ENCODE measurements at places on chromosomes 1 and 21. TPM values are rescaled to one million over a fixed set of nuclear protein-coding genes. Genes with fewer than 3 reads are reported as not detected.

KLHDC8A gene
- not detected for total RNA-seq

TACSTD2 gene
- 2.4 TPM for total RNA-seq

TRIM67 gene
- total RNA-seq, result under 0.01 TPM

CLCA4 gene
- not detected for total RNA-seq

NHLH2 gene
- total RNA-seq, result not detected

COL8A2 gene
- total RNA-seq, result 38.0 TPM

KIF26B gene
- total RNA-seq, result 74.8 TPM

CYP4X1 gene
- total RNA-seq, result not detected

TBX15 gene
- 62.8 TPM for total RNA-seq

LCE1E gene
- not detected for total RNA-seq

SPATA6 gene
- 10.2 TPM for total RNA-seq

STUM gene
- total RNA-seq, result 4.6 TPM

TMEM81 gene
- total RNA-seq, result 0.73 TPM

TMPRSS2 gene
- total RNA-seq, result not detected

PROX1 gene
- 0.16 TPM for total RNA-seq

FAM110D gene
- total RNA-seq, result not detected

CCDC28B gene
- total RNA-seq, result 10.1 TPM

CSF3R gene
- 0.97 TPM for total RNA-seq

PADI2 gene
- 0.32 TPM for total RNA-seq

CIART gene
- 16.6 TPM for total RNA-seq

SYPL2 gene
- total RNA-seq, result 0.12 TPM

BLZF1 gene
- 36.9 TPM for total RNA-seq

AMY1A gene
- not detected for total RNA-seq

KRTAP19-1 gene
- not detected for total RNA-seq

SLFNL1 gene
- 0.65 TPM for total RNA-seq

CSMD2 gene
- 6.3 TPM for total RNA-seq

SERPINC1 gene
- not detected for total RNA-seq

DNAI4 gene
- 11.0 TPM for total RNA-seq

LIN28A gene
- total RNA-seq, result not detected

PLEKHA6 gene
- 0.32 TPM for total RNA-seq

Measured in hair follicle dermal papilla cell (primary cell).